ENCODE measurements at places on chromosomes 7 and 10.
A peak's percentile ranks its signal among the peaks of the same experiment; 100 is the strongest.

DNA sequence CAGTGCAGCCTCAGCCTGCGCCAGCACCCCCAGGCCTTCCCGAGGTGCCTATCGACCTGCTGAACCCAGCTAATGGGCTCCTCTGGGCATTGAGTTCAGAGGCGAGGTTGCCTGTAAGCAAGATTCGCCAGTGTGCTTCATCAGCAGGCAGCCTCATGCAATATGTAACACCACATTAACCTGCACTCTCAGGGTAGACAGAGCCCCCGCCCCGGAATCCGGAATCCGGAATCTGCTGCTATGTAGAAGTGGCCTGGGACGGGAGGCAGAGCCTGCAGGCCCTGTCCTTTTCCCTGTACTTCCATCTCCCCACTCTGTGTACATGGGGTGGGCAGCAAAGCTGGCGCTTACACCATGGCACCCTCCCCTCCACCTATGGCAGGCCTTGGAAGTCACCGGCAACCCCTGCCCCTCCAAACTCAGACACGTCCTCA is 83.9 kb upstream of the RET start:
- DNase-seq, result no peak

DNA sequence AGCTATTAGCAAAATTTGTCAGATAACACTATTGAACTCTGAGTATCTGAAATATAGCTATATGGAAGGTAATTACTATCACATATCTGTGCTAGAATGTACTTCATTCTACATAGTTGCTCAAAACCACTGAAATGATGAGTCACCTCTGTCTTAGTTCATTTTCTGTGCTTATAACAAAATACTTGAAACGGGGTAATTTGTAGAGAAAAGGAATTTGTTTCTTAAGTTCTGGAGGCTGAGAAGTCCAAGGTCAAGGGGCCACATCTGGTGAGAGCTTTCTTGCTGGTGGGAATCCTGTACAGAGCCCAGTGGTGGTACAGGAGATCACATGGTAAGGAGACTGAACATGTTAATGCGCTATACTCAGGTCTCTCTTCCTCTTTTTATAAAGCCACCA is 41.9 kb upstream of the TNKS2 start:
- peak; percentile 18 for DNase-seq

GRCh38 chr7:46852795-46853194 is 729.1 kb downstream of the TNS3 start:
- no peak for DNase-seq

GRCh38 chr10:12659706-12660105 is 310.4 kb downstream of the CAMK1D start:
- DNase-seq, result no peak

- no peak for DNase-seq
Measured at GRCh38 chr10:68756766-68757165, 35.7 kb downstream of the CCAR1 start.

DNA sequence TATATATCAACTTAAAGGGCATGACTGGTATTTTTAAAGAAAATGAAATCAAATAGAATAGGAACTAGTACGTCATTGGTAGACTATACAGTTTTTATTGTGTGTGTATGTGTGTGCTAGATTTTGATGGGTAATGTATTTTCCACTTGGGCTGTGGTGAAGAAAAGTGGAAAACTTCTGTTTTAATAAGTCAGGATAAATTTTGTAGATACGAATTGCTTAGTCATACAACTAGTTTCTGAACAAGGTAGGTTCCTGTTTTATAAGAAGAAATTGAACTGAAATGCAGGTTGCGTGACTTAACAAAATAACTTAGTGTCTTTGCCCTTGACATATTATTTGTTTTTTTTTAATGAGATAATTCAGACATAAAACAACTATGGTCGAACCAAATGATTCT is 24.3 kb downstream of the UBN2 start:
- no peak for DNase-seq

GRCh38 chr10:126264102-126265018 is 123.9 kb downstream of the ADAM12 start:
- no peak for DNase-seq

- no peak for DNase-seq
Measured at GRCh38 chr7:79500759-79501158, 47.3 kb upstream of the MAGI2 start.

DNA sequence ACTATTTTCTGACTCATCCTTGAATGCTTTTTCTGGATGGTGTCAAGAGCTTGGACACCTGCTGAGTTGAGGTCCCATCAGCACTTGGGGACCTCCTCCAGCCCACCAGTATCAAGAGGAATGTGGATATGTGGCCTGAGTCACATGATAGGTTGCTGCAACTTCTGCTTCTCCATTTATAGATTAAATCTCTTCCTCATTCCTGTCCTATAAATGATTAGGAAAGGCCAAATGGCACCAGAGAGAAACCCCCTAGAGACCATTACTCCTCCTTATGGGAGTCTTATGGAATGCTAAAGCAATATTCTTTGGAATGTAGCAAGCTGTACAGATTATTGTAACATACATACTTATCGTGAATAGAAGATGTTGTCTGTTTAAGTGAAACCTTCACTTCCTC is 85.6 kb downstream of the NEUROD6 start:
- no peak for DNase-seq

DNA sequence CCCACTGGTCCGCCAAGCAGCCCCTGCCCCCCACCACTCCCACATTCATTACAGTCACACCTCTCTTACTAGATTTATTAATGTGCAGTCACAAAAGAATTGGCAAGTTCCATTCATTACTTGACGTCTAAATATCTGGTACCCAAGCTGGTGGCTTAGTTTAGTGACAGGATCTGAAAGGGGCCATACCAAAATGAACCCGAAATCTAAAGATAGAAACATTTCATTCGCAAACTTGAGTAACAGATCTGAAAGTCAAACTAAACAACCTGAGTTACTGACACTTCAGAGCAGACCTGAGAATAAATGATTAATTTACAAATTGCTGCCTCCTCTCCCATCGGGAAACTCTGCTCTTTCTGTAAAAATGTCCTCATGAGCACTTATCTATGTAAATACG is 53.4 kb downstream of the TNS3 start:
- DNase-seq, result no peak

GRCh38 chr7:89223900-89224395 is 428.4 kb upstream of the TEX47 start:
- peak; percentile 6 for DNase-seq

DNA sequence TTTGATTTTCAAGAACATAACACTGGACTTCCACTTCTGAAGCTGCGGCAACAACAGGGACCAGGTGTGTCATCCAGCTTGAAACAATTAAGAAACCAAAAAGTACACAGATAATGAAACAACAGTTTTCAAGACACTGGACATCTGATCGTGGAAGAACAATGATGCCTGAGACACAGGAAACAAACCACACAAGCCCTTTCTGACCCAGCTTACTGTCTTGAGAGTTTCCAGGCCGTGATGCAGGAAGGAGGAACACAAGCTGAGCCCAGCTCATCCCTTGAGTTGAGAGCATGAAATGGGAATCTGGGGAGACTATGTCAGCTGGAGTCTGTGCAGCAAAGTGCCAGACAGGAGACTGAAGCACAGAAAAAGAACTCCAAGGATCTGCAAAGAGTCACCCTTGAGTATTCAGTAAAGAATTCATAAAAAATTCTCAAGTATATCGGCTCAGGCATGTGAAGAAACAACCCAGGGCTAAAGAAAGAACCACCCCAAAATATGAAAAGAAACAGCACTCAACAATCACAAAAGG is 91.6 kb downstream of the RNF32 start:
- no peak for DNase-seq

DNA sequence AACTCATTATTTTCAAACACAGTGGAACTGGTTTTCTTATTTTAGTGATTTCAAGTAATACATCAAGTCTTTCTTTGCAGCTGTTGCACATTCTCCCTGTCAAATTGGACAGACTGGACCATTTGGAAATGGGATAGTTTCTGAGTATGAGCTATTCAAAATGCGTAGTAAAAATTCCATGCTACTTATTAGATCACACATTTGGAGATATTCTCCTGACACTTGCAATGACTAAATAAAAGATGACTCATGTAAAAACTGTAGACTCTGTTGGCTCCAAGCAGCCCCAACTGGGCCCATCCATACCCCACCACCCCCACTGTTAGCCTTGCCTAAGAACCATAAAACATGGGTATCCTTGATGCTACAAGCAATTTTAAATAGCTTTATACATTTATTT is 25.9 kb upstream of the BICC1 start:
- DNase-seq, result peak; percentile 6

GRCh38 chr10:131814567-131815265 is 86.1 kb upstream of the PPP2R2D start:
- no peak for DNase-seq

DNA sequence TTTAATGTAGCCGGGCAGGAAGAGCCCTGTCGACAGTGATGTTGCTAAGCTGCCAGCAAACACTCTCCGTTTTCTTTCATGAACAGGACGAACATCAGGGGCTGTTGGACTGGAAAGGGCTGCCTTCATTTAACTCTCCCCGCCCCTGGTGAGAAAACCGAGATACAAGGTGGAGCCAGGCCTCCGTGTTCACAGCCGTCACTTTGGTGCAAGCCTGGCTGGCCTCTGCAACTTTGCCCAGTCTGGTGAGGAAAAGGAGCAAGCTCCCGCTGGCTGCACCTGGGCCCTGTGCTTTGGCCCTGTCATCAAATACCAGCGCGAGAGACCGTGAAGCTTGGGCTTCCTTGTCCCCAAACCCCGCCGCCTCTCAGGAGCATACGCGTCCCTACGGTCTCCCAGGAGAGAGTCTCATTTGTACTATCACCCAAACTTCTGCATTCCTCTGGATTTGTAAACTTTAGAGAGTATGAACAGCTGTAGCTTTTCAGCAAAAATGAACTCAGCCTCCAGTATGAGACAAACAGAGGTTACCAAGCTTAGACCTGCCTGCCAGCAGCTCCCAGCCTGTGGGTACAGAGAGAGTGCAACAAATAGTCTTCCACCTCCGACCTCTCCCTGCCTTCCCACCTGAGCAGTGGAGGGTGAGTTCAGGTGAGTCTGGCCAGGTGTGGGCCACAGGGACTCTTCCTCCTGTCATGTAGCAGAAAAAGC is 445.3 kb upstream of the MGMT start:
- no peak for DNase-seq

- DNase-seq, result peak; percentile 98
Measured at GRCh38 chr7:66493235-66494205, 135.2 kb upstream of the KCTD7 start.

DNA sequence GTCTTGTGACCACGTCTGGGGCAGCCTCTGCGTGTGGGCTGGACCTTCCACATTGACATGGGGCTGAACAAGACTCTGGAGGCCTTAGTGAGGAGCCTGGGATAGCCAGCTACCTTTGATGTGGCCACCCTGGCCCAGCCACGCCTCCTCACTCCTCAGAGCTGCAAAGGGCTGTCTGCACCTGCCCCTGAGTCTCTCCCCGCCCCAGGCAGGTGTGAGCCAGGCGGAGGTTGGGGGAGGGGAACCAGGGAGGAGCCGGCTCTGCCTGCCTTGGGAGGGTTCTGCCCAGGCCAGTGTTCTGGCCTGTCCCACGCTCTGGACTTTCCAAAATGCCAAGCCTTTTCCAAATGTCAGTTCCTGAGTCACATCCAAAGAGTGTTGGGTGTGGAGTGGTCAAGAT is 72.2 kb downstream of the GTF2IRD1 start:
- no peak for DNase-seq

Data from AG08395 (cell line).